ENCODE measurements at places on chromosomes 7 and 10. TPM values are rescaled to one million over a fixed set of nuclear protein-coding genes. Genes with fewer than 3 reads are reported as not detected.

- H3K4me1 ChIP-seq: no peaks in the 10 kb centered on the region
- no peaks in the 10 kb centered on the region for H3K36me3 ChIP-seq
- H3K27ac ChIP-seq: no peak overlapping the region
Observed at GRCh38 chr7:68571286-68571685, 1027.0 kb upstream of the AUTS2 start.

RTKN2 gene
- 5.9 TPM for total RNA-seq

MCM10 gene
- 74.2 TPM for total RNA-seq

DNA sequence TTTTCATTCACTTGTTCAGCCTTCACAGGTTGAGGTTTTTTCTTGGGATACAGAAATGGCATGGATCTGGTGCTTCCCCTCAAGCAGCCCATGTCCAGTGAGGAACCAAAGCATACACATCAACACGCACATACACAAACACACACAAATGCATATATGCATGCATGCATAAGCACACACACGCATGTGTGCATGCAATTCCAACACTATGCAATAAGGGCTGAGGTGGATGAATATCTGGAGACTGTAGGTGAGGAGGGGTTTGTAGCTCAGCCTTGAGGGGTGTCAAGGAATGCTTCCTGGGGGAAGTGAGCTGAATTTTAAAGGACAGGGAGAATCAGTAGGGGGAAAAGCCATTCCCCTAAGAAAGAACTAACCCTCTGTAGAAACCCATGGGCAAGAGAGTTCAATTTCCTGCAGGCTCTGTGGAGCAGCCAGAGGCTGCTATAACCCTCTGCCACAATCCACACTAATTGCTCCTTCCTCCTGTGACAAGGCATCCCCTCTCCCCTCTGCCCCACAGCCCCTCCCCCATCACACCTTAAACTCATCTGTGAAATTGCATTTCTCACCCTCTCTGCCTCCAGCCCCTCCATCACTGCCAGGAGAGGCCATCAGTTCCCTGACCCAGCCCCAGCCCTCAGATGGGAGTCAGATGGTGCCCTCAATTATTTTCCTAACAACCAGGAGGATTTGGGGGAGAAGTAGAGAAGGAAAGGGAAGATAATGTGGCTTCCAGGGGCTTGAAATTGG, 316.4 kb downstream of the RPS24 start:
- no peaks in the 10 kb centered on the region for H3K36me3 ChIP-seq
- H3K4me3 ChIP-seq: no peak overlapping the region
- H3K4me1 ChIP-seq: no peaks in the 10 kb centered on the region
- no peak for DNase-seq

- H3K36me3 ChIP-seq: no peaks in the 10 kb centered on the region
- no peak for DNase-seq
- no peaks in the 10 kb centered on the region for H3K4me1 ChIP-seq
- no peaks in the 10 kb centered on the region for H3K27me3 ChIP-seq
- H3K4me3 ChIP-seq: no peak overlapping the region
- no peak overlapping the region for H3K27ac ChIP-seq
Observed at GRCh38 chr10:126944191-126944590, 39.0 kb downstream of the DOCK1 start.

GRCh38 chr10:80664071-80664680, 126.5 kb downstream of the SH2D4B start:
- no peak overlapping the region for H3K27ac ChIP-seq
- H3K4me3 ChIP-seq: no peak overlapping the region
- DNase-seq: peak; percentile 69
- H3K4me1 ChIP-seq: peaks cover 4% of the 10 kb centered on the region
- no peaks in the 10 kb centered on the region for H3K36me3 ChIP-seq

- H3K36me3 ChIP-seq: no peaks in the 10 kb centered on the region
- H3K4me1 ChIP-seq: peaks cover 20% of the 10 kb centered on the region
- no peak overlapping the region for H3K4me3 ChIP-seq
- no peak overlapping the region for H3K27ac ChIP-seq
- DNase-seq: peak; percentile 47
Observed at GRCh38 chr7:151813997-151814396, 62.9 kb downstream of the PRKAG2 start.

LAMB4 gene
- not detected for total RNA-seq

Measured in activated CD4-positive, alpha-beta memory T cell treated with anti-CD3 and anti-CD28 coated beads for 36 hours (primary cell).